ENCODE measurements at places on chromosomes 5 and 9.

- no peak for DNase-seq
Observed at GRCh38 chr9:27261517-27262211, 35.3 kb downstream of the EQTN start.

DNA sequence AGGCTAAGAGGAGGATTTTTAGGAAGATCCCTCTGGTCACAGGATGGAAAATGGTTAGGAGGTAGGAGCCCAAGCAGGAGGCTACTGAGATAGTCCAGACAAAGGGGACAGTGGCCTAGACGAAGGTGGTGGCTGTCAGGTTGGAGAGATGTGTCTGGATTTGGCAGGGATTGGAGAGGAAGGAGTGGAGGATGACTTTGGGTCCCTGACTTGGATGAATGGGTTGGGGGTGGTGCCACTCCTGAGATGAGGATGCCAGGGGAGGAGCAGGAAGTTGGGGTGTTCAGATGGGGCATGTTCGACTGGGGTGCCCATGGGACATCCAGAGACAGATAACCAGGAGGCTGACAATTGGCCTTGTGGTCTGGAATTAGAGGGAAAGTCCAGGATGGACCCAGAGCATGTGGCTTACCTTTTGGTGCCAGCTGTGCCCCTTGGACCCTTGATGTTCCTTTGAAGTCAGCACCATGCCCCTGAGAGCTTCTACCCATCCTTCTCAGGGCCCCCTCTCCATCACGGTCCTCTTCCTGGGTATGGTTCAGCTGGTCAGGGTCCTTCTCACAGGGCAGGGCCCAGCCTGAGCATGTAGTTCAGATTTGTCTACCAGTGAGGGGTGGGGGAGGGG lies 15.1 kb upstream of the IGFBPL1 start:
- DNase-seq, result no peak

- DNase-seq, result no peak
Observed at GRCh38 chr9:129240581-129241211, 62.6 kb upstream of the IER5L start.

DNA sequence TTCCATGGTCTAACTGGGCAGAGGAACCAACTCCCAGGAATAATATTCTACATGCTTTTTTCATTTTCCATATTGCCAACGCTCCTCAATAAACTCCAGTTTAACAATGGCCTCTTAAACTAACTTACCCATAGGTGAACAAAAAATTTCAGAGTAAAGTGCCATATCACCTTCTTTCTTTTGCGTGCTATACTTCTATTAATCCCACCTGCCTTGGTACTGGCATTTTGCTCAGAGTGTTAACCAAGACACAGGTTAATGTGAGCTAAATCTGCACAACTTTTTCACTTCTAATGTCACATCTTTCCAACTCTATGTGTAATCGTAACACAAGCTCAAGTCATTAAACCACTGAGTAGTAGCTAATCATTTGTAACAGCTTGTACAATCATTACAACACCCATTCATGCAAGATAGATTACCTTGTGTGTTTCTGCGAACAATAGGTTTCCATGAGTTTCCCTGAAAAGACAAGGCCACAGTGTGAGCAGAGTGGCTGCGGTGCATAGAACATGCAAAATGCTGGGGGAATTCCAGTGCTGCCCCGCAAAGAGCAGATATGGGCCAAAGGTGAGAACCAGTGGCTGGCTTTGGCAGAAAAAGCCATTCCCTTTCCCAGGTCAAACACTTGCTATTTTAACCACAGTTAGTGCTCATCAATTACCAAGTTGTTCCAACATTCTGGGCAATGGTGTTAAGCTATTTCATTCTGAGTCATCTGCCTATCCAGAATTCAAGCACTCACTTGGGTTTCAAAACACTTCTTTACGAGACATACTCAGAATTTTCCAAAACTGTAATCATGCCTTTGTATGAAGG lies 42.8 kb downstream of the TIMD4 start:
- DNase-seq, result no peak

DNA sequence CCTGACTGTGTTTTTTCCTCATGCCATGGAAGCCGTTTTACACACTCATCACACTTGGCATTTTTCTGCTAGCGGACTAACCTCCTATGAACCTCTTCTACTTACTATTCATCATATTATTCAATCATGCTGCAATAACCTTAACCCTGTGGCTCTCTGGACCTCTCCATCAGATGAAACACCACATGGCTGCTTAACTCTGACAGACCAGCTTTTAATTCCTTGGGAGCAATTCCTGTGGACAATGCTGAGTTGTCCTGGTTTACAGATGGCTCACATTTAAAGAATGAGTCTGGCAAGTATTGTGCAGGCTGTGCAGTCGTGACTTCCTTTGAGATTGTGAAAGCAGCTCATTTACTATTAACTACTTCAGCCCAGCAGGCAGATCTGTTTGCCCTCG lies 9.0 kb downstream of the OR1J1 start:
- no peak for DNase-seq
